A549 treated with CORT108297 at 1 μM for 4 hours (cell line): ENCODE measurements at places on chromosomes 1 and 21. TPM values are rescaled to one million over a fixed set of nuclear protein-coding genes. Genes with fewer than 3 reads are reported as not detected.

The CADM3 gene
- total RNA-seq, result 0.03 to 0.24 TPM (median 0.12 TPM) in 5 replicates

The SLAMF7 gene
- total RNA-seq, result 1.4 to 2.5 TPM (median 1.9 TPM) in 5 replicates

The SPRR5 gene
- not detected in 5 replicates for total RNA-seq

The FCRL3 gene
- total RNA-seq, result 0.23 TPM in 1 of 5 replicates, not detected in the others

The TCHHL1 gene
- total RNA-seq, result not detected in 5 replicates

The ABL2 gene
- 14.9 to 20.8 TPM (median 17.0 TPM) in 5 replicates for total RNA-seq

The ACOT11 gene
- 1.8 to 2.7 TPM (median 2.3 TPM) in 5 replicates for total RNA-seq
